ENCODE measurements at places on chromosomes 11 and 22.

- DNase-seq = peak; percentile 28
These were observed 41.8 kb upstream of the TH start for GRCh38 chr11:2213384-2213842.

DNA sequence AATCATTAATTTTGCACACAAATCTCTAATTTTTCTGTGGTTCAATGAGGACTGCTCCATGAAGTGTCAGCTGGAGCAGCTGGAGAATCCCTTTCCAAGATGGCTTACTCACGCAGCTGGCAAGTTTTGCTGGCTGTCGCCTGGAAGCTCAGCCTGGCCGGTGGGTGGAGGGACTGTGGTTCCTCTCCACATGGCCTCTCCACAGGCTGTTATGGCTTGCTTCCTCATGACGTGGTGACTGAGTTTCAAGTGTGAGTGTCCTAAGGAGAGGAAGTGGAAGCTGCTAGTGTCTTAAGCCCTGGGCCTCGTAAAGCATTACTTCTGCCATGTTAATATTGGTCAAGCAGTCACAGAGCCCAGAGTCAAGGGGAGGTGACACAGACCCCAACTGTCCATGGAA lies 14.0 kb upstream of the NRIP3 start:
- peak; percentile 30 for DNase-seq

DNA sequence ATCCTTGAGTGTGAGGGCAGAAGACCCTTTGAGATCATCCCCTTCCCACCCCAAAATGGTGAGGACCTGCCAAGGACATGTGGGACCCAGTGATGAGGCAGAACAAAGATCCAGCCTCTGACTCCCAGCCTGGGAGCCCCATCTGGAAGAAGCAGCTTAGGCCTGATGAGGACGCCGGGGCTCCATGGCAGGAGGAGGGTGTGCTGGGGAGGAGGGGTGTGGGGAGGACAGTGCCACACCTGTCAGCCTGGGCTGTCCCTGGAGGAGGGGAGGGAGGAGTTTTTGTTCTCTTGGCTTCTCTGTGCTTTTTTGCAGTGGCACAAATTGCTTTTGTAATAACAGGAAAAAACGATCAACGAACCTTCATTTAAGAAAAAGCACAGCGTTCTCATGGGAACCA lies 44.4 kb upstream of the DAGLA start:
- no peak for DNase-seq

- no peak for DNase-seq
These were observed 4.5 kb downstream of the ZNRF3 start for GRCh38 chr22:28887725-28888459.

DNA sequence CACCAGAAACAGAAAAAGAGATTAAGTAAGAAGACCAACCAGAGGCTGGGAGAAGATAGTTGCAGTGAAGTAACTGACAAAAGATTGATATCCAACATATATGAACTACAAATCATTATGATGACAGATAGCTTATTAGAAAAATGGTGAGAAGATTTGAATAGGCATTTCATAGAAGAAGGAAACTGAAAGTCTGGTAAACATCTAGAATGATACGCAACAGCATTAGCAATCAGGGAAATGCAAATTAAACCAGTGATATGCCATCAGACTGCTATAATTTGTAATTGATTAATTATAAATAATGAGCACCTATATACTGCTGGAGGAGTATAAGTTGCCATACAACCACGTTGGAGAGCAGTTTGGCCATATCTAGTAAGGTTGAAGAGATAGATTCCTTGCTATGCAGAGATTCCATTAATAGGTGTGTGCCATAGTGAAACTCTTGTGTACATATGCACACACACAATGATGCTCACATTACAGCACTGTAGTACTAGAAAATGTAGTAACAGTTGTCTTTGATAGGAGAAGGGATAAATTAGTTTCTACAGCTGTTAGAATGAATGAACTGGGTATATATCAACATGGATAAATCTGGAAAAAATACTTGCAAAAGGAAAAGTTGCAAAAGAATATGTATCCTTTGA lies 20.5 kb downstream of the RNF169 start:
- no peak for DNase-seq

GRCh38 chr11:35594680-35595079 lies 23.6 kb upstream of the FJX1 start:
- no peak for DNase-seq

- DNase-seq = no peak
These were observed 29.9 kb downstream of the MED17 start for GRCh38 chr11:93813974-93814373.

GRCh38 chr11:73524774-73525173 lies 73.1 kb downstream of the FAM168A start:
- no peak for DNase-seq

DNA sequence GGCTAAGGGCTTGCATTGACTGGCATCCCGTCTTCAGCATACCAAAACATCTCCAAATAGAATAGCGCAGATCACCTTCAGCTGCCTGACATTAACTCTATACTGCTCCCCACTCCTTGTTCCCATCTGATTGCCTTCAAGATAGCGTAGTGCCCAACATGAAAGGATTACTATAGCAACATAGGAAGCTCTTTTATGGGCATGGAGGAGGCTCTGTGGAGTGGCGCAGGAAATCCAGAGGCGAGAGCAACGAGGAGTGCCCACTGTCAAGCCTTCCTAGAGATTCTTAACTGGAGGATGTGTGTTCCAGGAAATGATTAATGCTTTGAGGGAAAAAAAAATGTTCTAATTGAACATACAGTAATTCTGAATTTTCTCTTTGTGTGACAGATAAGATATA lies 213.3 kb downstream of the CADM1 start:
- DNase-seq = no peak

GRCh38 chr11:122758974-122759373 lies 79.3 kb upstream of the CRTAM start:
- DNase-seq = no peak

- no peak for DNase-seq
These were observed 933.2 kb upstream of the CHORDC1 start for GRCh38 chr11:91156041-91156440.

GRCh38 chr11:78567209-78567608 lies 7.5 kb downstream of the NARS2 start:
- DNase-seq = no peak

DNA sequence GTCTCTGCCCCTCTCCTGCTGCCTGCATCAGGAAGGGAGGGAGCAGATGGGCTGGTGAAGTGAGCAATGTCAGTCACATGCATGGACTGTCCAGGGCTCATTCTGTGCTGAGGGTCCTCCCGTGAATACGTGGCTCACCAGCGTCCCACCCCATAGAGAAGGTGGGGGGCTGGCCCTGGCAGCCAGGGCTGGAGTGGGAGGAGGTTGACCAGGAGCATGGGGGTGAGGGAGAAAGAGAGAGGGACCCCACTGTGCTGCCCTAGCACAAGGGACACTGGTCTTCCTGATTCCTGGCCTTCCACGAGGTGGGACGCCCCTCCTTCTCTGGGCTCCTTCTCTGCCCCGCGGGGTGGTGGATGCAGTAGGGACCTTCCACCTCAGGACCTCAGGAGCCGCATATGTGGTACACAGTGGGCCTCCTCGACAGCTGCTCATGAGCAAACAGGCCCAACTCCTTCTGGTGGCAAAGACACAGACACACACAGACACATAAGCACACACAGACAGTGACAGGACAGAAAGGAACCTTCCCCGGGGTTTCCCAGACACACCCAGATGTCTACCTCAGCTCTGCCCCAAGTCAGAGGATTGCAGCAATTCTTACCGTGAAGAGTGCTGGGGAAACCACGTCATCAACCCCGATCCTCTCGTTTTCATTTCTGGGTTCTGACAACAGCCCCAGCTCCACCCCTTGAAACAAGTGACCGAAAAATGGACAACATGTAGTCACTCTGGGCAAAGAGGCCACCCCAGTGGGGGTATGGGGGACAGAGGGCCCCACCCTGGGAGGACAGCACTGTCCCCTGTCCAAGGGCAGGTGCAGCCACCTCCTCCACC lies 3.6 kb upstream of the APOBEC3A start:
- DNase-seq = no peak

GRCh38 chr22:40039482-40040115 lies 44.8 kb downstream of the FAM83F start:
- no peak for DNase-seq

- DNase-seq = no peak
These were observed 109.3 kb upstream of the SNX19 start for GRCh38 chr11:131025421-131026125.

DNA sequence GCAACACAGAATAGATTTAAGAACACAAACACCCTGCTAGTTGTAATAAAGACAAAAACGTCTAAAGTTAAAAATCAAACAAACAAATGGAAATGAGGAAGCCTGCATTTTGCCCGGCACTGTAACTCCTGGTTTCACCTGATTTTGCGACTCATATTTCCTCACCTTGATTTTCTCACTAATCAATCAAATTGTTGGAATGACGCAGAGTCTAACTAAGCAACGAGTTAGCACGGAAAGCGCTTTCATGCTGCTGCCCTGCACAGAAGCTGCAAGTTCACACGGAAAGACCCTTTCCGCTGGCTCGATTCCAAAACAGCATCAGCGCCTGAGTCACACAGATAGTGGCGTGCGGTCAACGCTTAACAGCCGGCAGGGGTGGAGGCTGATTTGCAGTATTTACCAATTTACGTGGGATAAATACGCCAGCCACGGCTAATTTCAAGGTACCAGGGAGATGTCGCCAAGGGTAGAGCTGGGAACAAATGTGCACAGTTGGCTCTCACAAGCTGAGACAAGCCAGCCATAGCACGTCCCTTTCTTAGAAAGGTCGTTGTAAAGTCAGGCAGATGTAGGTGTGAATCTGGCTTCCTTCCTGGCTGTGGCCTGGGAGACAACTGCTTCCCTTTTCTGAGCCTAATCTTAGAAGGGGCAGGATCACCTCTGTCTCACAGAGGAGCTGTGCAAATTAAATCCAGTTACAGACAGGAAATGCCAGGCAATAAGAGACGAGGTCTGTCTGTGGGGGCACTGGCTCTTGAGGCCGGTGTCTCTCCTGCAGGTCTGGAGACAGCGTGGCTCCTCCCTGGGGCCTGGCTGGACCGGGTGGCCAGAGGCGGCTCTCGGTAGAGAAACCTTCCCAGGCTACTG lies 76.9 kb upstream of the TTLL12 start:
- DNase-seq = peak; percentile 62

DNA sequence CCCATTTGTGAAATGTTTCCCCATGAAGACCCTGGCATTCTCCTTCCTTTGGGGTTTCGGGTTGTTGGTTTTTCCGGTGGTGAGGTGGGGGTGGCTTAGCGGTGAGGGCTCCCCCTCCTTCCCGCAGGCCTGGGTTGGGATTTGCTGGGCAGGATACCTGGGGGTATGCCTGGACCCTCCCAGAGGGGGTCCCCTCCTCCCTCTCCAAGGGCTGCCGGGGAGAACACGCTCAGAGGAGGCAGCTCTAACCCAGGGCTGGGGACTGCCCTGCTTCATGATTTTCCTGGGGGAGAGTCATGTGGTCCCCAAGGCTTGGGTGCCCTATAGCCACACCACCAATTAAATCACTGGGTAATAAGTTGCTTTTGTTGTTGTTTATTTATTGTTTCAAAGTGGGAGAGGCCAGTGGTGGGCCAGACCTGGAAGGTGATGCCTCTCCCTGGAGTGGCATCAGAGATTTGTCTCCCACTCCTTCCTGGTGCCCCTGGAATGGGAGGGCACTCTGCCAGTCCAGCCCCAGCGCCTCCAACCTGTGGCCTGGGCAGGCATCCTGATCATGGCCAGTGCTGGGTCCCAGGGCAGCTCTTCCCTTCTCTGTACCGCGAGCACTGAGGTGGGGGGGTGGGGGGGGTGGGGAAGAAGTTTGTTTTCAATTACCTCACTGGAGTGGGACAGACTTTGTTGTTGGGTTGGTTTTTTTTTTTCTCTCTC lies 1.3 kb upstream of the CLCF1 start:
- DNase-seq = no peak

DNA sequence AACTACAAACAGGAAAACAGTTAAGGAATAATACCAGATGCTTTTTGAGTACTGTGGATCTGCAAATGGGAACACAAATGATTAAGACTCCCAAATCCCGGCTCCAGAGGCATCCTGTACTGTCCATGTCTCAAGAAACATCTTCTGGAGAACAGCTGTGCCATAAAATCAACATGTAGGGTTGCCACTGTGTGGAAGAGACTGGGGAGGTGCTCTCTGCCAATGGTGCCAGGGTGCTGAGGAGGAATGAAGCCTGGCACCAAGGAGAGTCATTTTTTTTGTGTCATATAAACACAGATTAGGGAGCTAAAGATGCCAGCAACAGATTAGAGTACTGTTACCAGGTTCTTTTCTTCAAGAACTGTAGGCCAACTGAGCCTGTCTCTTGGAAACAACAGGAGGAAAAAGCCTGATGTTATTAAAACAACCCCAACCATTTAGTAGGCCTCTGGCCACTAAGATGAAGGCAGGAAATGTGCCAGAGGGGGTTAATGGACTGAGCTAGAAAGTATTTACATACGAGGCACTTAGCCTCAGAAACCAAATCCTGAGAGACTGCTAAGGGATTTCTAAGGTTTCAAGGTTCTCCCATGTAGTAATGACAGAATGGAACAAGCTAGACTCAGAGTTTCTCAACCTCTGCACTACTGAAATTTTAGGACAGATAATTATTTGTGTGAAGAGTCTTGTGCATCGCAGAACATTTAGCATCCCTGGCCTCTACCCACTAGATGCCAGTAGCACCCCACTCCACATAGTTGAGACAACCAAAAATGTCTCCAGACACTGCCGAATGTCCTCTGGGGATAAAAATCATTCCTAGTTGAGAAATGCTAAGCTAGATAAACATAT lies 54.6 kb upstream of the CHRM4 start:
- DNase-seq = no peak

- DNase-seq = no peak
These were observed 45.4 kb upstream of the MYOD1 start for GRCh38 chr11:17673951-17674350.

GRCh38 chr11:120974965-120975364 lies 48.9 kb upstream of the TBCEL start:
- DNase-seq = no peak

DNA sequence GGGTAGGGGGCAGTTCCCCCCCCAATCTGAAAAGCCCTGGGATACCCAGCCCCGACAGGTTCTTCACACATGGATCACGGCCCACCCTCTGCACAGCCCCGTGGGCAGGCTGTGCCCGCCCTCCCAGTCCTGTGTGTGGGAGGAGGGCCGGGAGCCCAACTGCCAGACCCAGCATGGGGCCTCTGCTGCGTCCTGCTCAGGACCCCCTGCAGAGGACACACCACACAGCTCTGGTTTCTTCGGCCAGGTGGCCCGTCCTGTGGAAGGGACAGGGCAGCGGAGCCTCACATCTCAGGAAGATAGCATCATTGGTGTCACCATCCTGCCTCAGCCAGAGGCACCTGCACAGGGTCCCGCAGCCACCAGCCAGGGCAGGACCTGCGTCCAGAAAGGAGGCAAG lies 396.0 kb downstream of the TBC1D22A start:
- no peak for DNase-seq

- DNase-seq = no peak
These were observed 354.8 kb downstream of the ETS1 start for GRCh38 chr11:128232588-128232987.

GRCh38 chr11:1150769-1151365 lies 6.9 kb upstream of the MUC5AC start:
- DNase-seq = no peak

GRCh38 chr11:100203789-100204188 lies 483.3 kb upstream of the ARHGAP42 start:
- DNase-seq = no peak

All from CD8-positive, alpha-beta T cell (primary cell).